Fibroblast of pulmonary artery (primary cell): ENCODE measurements at places on chromosomes 1 and 21.

GRCh38 chr1:85048296-85049064 lies at the start of gene MCOLN3:
TSS of gene MCOLN3 (minus strand) at chr1:85048500. CDS start at chr1:85045360, 3,140 bp downstream.
- no peak for DNase-seq

DNA sequence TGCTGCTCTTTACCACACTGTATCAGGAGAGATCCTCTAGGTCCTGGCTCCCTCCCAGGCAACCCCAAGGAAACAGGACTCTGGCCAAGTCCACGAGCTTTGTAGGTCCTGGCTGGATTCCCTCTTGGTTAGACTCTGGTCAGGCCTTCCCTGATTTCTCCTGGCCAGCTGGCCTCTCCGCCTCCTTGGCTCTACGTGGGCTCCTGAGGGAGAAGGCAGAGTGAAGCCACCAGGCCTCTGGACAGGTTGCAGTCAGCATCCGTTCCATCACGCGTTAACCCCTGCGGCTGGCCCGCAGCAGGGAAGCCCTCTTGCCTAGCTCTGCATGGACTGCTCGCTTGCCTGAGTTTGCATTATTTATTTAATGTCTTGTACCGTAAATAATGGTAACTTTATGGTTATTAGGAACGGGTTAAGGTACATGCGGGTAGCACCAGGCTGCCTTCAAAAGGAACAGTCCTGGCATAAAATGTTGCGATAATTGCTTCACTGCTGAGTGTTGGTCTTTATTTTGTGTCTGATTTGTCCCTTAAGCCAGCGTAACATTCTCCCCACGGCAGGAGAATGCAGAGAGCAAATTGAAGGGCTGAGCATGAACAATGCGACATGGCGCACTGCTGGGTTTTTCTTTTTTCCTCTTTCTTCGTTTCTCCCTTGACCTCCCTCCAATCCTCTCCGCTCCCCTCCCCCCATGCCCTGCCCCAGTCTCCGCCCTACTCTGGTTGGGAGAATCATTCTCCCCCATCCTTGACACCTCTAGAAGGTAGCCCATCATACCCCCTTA lies 100.3 kb downstream of the RNF220 start:
- peak; percentile 60 for DNase-seq

GRCh38 chr1:202798260-202798659 lies 10.0 kb downstream of the KDM5B start:
- no peak for DNase-seq

DNA sequence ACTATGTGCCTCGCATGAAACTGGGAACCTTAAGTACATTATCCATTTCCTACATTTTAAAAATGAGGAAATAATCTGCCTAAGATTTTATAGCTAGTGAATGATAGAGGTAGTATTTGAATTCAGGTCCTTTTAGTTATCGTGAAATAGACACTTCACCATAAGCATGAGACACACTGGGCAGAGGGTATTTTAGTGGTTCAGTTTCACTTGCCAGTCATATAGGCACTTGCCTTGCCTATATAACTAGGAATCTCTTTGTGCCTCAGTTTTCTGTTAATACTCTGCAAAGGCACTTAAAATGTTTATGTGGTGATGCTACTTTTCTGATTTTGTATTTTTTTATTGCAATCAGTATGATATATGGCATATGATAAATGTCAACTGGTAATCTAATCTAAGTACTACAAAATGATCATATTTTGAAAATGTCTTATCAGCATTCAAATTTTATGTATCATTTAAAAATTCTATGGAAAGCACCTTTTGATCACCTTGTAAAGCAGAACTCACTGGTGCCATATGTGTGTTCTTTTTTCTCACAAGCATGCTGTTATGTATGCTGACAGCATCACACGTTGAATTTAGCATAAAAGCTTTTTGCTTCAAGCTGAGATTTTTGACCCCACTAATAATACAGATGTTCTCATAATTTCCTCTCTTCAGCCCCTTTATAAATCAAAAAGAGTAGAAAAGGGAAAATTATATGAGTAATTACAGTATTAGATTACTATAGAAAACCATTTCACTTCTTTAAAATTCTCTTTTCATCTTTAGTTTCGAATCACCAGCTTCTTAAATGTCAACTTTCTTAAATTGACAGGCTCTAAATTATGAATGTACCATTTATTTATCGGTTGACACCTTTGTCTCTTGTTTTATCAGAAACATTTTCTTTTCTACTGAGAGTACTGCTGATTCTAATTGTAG lies 52.6 kb downstream of the RPS6KC1 start:
- no peak for DNase-seq

- DNase-seq = no peak
Measured at GRCh38 chr21:44005593-44005992, 6.5 kb upstream of the TRAPPC10 start.

- no peak for DNase-seq
Measured at GRCh38 chr1:68314151-68314780, 81.9 kb upstream of the WLS start.

- peak; percentile 8 for DNase-seq
Measured at GRCh38 chr1:85225624-85226380, 25.0 kb upstream of the SYDE2 start.

DNA sequence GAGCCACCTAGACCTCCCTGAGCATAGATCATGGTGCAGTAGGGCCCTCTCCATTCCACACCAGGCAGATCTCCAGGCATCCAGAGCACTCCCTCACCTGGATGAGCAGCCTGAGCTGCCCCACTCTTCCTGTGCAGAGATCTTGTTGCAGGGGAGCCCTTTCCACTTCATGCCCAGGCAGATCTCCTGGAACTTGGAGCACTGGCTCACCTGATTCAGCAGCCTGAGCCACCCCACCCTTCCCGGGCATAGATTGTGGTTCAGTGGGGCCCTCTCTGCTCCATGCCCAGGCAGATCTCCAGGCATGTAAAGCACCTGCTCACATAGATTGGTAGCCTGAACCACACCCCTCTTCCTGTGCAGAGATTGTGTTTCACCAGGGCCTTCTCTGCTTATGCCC lies 78.0 kb downstream of the SEC16B start:
- DNase-seq = no peak

DNA sequence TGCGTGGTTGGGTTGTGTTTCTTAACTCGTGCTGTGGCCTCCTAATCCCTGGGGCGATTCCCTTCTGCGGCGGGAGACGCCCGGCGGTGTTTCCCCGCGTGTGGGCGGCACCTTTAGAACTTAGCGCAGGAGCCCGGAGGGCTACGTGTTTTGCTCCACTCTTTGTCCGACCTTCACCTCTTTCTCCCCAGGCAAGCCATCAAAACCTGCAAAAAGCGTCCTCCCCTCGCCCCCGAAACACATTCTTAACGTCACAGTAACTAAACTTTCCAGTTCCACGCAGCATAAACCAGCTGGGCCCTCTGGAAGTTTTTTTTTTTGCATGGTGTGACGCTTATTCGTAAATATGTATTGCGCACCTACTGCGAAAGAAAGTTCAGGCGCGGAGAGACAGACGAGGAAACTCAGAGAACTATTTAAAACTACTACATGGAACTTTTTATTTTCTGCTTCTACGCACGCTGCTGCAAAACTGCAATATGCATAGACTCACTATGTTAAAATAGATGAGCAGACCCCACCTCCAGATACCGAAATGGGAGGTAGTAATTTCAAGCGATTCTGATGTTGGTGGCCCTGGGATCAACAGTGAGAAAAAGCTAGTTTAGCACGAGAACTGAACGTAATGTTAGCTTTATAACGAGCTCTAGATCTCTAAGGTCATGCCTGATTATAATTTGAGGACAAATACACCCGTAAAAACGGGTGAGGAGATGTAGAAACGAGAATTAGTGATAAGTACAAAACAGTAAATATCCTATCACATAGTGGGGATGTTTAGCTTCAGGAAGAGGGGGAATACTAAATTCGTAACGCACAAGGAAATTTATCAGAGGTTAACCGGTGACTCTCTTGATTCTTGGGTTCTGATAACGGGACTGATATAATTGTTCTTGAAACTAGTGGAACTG lies 920 bp downstream of the MTR start:
- DNase-seq = peak; percentile 61
